ENCODE measurements at places on chromosomes 7 and 10. TPM values are rescaled to one million over a fixed set of nuclear protein-coding genes. Genes with fewer than 3 reads are reported as not detected.

The BRAF gene
- total RNA-seq = 19.0 TPM

The IFIT2 gene
- total RNA-seq = 22.8 TPM

The CTAGE8 gene
- total RNA-seq = 0.19 TPM

The TMEM106B gene
- total RNA-seq = 84.6 TPM

The GPR26 gene
- total RNA-seq = not detected

The RPEL1 gene
- total RNA-seq = 0.19 TPM

The CLDN4 gene
- 2.7 TPM for total RNA-seq

The GALNT17 gene
- not detected for total RNA-seq

The TACC2 gene
- 3.6 TPM for total RNA-seq

The CALHM2 gene
- 15.0 TPM for total RNA-seq

The MSMB gene
- total RNA-seq = not detected

Data from regular cardiac myocyte (primary cell).